Left lung (tissue), 14 donors: ENCODE measurements at places on chromosomes 4 and X. TPM values are rescaled to one million over a fixed set of nuclear protein-coding genes. Genes with fewer than 3 reads are reported as not detected.

TLR10 gene
- polyA plus RNA-seq, result 0.78 TPM

RNF150 gene
- 14.8 TPM for polyA plus RNA-seq

DNA sequence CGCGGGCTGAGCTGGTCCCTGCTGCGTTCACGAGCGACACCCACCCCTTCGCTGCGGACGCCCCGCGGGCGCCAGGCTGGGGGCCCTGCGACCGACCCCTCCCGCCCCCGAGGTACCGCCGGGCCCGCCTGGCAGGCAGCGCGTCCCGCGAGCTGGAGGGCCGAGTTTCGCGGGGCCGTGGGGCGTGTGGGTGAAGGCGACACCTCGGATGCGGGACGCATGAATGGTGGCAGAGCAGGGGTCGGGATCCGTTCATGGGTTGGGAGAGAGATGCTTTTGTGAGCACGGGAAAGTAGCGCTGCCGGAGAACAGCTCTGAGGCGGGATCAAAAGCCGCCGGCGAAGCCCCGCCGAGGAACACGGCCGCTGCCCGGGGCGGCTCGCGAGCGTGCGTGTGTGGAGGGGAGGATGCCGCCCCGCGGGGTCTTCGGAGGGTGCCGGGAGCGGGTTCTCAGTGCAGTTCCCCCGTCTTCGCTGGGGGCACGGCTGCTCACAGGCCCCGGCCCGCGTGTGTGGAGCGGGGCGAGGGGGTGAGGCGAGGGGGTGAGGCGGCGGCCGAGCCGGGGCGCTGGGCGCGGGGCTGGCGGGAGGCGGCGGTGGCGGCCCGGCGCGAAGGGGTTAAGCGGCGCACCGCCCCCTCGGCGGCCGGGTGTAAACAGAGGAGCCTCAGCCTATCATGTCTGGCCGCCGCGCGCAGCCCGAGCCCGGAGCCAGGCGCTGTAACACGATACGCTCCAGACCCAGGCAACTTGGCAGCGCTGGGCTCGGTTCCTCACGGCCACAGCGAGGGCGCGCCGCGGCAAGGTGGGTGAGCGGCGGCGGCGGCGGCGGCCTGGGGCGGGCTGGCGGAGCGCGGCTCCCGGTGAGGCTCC is 205.3 kb downstream of the TENM3 start:
- peak; percentile 86 for DNase-seq

DNA sequence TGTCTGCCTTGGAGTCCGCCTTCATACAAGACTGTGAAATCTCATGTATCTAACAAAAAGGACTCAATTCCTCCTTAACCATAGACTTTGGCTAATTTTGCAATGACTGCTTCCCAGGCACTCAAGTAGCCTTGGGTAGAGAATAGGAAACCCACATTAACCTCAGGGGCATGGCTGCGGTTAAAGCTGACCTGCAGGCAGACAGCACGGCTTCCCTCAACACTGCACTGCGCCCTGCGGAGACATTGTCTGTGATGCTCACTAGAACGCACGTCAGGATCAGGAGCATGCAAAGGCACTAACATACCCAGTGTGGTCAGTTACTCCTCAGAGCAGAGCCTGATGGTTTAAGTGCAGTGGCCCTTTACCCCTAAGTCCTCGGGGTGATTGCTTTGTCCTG is 10.3 kb upstream of the GPR143 start:
- DNase-seq, result no peak

- DNase-seq, result no peak
These were observed 7.0 kb upstream of the ATP6AP2 start for GRCh38 chrX:40573763-40574162.

DNA sequence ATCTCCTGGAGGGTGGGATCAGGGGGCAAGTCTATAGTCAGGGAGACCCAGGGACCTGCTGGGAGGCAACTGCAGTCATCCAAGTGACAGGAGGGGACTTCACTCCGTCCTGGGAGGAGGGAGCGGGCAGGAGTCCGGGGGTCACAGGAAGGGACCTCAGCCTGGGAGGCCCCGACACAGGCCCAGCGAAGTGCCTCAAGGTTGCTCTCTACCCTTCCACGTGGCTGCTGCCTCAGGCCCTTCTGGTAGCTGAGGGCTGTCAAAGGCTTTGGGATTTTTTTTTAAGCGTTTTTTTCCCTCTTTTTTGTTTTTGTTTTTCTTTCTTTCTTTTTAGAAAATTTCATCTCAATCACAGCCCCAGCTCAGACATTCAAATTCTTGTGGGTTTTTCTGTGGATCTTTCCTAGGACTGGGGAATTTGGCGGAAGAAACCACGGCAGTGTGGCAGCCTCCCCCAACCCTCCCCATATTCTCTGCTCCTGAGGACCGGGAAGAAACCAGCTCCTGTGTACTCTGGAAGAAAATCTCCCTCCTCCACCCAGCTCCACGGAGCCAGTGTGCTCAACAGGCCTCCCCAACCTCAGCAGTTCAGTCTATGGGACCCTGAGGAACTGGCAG is 1.4 kb upstream of the HAUS7 start:
- no peak for DNase-seq

- DNase-seq, result no peak
These were observed 72.7 kb upstream of the EDNRA start for GRCh38 chr4:147408189-147408588.

DNA sequence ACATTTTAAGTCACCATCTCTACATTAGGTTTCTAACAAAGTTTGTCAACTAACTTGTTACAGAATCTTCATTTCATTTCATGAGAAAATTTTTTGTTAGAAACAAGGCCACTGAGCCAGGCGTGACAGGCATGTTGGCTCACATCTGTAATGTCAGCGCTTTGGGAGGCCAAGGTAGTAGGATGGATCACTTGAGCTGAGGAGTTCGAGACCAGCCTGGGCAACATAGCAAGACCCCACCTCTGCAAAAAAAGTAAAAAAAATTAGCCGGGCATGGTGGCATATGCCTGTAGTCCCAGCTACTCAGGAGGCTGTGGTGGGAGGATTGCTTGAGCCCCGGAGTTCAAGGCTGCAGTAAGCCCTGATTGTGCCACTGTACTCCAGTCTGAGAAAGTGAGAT is 32.3 kb downstream of the FAT1 start:
- no peak for DNase-seq

GRCh38 chr4:86416081-86416480 is 56.2 kb upstream of the MAPK10 start:
- no peak for DNase-seq
